ENCODE measurements at places on chromosomes 11 and 22.

DNA sequence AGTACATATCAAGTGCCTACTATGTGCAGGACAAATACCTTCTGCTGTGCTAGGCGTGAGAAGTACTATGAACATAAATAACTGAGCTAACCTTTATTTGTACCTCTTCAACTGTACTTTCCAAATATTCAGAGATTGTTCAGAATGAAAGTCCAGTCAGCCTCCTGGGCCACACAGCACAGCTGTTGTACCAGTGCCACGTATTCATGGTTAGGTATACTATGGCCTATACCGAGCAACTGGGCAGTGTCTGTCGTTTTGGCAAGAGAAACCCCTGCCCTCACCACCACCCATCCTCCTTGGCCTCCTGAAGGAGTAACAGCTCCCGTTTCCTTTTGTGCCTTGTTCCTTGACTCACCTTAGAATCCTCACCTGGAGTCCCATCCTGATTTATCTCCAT is 53.0 kb downstream of the RASSF10 start:
- no peak for DNase-seq

- peak; percentile 93 for DNase-seq
These were observed at the start of the genes CCDC157 and SF3A1 for GRCh38 chr22:30356449-30357235. Gene CCDC157 (plus strand): TSS chr22:30357007. CDS start chr22:30366001, 8,994 bp downstream. Gene SF3A1 (minus strand): TSS chr22:30356894. CDS start chr22:30356792, 102 bp downstream.

DNA sequence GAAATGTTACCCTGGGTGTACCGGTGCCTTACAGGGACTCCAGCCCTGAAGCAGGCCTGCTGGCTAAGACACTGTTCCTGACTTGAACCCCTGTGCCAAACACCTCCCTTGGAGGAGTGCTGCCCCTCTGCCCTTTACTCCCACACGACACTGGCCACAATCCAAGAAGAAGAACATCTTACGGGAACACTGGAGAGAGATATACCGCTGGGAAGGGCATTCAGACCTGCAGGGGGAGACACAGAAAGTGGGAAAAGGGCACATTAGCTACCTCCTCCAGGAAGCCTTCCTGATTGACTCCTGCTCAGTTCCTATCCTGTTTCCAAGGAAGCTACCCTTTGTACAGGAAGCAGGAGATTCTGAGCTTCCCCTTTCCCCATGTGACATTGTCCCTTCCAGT is 18.7 kb downstream of the TMPRSS13 start:
- DNase-seq: no peak

DNA sequence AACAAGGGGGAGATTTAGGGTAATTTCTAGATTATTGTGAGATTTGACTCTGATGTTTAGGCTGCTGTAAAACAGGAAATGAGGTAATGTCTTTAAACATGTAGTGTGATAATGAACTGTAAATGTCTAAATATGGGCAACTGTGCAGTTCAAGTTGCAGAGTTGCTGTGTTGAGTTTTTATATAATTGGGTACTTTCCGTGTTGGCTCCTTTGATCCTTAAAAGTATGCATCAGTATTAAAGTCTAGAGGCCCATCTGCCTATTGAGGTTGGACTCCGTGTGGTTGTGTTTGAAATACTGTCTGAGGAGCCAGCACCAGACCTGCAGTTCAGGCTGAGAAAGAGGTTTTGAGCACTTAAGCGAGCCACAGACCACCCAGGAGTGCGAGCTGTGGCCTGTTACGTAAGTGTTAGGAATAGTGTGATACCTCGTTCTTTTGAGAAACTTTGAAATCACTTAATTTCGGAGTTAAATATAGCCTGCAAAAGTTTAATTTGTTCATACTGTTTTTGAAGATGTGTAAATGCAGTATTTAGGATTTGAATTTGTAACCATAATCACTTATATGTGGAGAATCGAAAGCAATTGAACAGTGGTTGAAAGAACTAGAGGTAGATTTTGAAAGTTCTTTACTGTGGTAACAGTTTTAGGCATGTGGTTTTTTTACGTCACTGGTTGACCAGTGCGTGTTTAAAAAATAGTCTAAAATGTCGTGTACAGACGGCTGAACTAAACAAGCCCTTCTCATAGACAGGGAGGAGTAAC is 9.0 kb downstream of the FAM118A start:
- peak; percentile 22 for DNase-seq

GRCh38 chr11:62876712-62877111 is 4.0 kb upstream of the SLC3A2 start:
- DNase-seq: no peak

DNA sequence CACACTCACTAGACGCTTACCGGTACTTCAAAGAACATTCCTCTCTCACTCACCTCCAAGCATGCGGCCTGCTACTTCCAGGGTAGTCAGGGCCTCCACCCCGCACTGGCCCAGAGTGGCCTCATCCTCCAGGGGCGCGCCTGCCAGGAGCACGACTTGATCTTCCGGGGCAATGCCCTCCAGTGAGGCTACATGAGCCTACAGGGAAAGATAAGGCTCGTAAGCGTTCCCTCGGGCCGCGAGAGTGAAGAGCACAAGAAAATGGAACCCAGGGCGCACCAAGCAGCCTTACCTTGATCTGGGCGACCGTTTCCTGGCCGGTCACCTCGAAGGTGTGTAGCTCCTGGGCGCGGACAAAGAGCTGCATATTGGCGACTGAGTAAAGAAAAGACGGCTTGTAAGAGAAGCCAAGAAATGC is 478 bp downstream of the FAU start:
- no peak for DNase-seq

DNA sequence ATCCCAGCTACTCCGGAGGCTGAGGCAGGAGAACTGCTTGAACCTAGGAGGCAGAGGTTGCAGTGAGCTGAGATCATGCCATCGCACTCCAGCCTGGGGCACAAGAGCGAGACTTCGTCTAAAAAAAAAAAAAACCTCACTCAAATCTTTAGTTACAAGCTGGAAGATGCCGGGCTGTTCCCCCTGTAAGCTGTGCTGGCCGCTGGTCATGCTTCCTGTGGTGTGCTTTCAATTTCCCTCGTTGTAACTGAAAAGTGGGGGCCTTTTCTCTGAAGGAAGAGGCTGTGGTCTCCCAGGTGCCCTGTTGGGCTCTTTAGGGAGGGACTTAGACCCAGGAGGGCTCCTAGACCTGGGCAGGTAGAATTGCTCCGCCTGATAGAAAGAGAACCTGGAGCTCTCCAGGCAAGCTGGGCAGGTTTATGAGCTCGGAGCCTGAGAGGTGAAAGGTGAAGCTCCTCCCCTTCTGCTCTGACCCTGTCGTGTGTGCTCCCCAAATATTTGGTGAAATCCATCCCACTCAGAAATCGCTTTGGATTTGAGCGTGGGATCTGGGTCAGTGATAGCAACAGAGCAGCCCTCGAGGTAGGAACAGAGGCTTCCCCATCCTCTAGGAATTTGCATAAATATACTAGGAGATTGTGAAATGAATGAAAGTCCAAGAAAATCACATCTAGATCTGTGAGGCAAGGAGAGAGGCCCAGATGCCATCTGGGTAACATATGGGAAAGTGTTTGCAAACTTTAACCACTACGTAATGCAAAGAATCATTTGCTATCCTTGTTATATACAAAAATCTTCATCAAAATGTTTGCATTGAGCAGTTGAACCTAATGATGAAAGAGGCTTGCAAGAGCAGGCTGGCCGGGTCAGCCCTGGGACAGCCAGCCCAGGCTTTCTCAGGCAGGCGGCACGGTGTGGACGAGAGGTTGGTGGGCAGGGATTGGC is 154.3 kb downstream of the FBXO7 start:
- no peak for DNase-seq

- DNase-seq: no peak
These were observed 14.7 kb upstream of the TUB start for GRCh38 chr11:8066036-8066910.

Measured in Right ventricle myocardium superior (tissue), 1 donor.